ENCODE measurements at places on chromosomes 2 and 18.

GRCh38 chr2:119240311-119241204 lies 16.9 kb downstream of the STEAP3 start:
- DNase-seq, result no peak

- no peak for DNase-seq
Measured at GRCh38 chr2:167783261-167784083, 463.9 kb downstream of the STK39 start.

GRCh38 chr2:134502104-134502503 lies 216.7 kb downstream of the TMEM163 start:
- DNase-seq, result no peak

DNA sequence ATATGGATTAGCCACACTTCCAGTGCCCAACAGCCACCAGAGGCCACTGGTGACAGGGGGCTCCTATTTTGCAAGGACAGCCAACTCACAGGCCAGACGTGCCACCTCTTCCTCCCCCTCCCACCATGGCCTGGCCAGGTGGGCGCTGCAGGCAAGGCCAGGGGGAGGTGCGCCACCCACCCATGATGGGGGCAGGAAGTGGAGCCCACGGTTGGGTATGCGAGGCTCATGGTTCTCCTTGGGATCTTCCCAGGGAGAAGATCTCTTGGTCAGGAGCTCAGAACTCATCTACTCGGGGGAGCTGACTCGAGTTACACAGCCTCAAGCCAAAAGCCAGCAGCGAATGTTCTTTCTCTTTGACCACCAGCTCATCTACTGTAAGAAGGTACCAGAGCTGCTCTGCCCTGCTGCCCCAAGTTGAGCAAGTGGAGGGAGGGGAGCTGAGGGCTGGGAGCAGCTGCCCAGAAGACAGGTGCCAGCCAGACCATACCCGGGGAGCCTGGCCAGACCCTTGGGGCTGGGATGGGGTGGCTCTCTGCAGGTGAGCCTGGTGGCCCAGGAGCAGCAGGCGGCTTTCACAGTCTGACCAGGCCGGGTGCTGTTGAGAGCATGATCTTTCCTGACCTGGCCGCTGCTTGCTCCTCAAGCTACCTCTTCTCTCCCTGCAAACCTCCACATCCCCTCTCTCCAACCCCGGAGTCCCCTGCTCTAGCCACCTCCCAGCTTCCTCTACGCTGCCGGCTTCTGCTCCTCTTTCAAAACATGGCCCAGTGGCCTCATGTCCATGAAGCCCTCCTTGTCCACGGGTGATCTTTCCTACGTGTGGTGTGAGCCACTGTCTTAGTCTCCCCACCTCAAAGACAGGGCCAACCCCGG lies 49.8 kb downstream of the FAM168B start:
- no peak for DNase-seq

DNA sequence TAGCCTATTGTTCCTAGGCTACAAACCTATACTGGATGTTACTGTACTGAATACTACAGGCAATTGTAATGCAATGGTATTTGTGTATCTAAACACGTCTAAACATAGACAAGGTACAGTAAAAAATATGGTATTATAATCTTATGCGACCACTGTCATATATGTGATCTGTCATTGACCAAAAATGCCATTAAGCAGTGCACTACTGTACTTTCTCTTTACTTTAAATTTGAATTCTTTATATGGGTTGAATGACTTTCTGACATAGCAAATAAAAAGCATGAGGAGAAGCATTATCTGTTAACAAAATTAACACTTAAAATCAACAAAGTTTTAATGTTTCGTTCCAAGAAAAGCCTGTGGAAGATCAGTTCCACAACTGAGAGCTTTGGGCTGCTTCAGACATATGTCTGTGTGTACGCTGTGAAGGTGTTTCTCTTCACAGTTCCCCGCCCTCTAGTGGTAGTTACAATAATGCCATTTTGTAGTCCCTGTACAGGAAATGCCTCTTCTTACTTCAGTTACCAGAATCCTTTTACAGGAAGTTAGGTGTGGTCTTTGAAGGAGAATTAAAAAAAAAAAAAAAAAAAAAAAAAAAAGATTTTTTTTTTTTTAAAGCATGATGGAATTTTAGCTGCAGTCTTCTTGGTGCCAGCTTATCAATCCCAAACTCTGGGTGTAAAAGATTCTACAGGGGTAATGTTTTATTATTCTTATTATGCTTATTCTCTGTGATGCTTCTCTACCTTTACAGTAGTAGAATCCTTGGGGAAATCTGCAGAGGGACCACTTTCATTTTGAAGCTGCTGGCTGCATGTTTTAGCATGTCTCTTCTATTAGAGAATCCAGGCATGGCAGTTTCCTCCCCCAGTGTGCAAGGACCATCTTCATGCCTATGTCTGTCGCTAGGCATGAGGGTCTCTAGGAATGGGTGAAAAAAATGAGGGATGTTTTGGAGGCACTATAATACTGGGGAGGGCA lies 54.5 kb downstream of the SCN2A start:
- no peak for DNase-seq
